Activated CD4-positive, alpha-beta T cell treated with anti-CD3 and anti-CD28 coated beads for 1 hour (primary cell): ENCODE measurements at places on chromosomes 3 and 15.
A peak's percentile ranks its signal among the peaks of the same experiment; 100 is the strongest.

DNA sequence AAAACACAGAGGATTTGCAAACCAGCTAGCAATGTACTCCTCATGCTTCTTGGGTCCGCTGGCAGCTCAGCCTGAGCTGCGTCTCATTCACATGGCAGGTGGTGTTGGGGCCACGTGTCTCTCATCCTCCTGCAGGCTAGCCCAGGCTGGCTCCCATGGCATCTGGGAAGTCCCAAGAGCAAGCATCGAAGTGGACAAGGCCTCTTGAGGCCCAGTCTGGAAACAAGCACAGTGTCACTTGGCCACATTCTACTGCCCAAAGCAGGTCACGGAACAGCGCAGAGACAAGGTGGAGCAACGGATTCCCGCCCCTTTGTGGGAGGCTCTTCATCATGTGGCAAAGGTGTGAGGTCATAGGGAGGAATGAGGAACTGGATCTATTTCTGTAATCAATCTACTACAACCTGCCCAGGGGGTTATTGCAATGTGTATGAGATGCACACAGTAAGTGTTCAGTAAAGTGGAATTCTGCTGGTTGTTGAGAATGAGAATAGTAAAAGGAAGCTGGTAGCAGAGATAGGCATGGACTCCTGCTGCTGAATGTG is 128.3 kb downstream of the TPRA1 start:
- DNase-seq: no peak

DNA sequence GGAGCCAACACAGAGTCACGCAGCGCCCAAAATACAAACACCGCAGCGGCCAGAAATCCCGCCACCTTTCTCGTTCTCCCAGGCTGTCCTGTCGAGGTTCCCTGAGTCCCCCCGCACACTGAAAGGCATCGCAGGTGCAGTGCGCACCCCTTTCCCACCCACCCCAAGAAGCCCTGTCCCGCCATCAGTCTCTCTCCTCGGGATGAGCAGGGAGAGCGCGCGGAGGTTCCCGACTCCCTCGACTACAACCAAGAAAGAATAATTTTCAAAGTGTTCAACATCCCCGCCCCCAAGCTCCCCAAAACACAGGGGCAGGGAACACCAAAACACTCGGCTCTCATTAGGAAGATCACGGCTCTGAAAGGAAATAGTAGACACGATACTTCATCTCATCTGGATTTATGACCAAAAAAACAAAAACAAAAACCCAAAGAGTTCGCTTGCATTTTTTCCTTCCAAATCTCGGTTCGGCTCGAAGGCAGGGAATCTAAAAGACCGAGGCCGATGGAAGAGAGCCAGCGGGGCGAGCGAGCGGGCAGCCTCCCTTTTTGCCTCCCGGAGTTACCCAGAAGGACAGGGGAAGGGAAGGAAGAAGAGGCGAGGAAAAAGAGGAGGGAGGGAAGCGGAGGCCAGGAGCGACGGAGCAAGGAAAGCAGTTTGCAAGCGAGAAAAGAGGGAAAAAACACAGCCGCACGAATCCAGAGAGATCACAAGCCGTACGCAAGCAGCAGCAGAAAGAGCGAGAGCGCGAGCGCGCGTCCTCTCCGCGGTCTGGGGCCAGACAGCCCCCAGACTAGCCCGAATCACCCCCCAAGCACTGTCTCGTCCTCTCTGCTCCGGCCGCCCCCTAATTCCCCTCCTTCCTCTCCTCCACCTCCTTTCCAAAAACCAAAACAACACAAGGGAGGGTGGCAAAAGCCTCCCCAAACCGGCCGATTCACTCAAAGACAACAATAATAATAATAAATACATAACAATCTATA is 808 bp downstream of the BCL6 start:
- DNase-seq: no peak

DNA sequence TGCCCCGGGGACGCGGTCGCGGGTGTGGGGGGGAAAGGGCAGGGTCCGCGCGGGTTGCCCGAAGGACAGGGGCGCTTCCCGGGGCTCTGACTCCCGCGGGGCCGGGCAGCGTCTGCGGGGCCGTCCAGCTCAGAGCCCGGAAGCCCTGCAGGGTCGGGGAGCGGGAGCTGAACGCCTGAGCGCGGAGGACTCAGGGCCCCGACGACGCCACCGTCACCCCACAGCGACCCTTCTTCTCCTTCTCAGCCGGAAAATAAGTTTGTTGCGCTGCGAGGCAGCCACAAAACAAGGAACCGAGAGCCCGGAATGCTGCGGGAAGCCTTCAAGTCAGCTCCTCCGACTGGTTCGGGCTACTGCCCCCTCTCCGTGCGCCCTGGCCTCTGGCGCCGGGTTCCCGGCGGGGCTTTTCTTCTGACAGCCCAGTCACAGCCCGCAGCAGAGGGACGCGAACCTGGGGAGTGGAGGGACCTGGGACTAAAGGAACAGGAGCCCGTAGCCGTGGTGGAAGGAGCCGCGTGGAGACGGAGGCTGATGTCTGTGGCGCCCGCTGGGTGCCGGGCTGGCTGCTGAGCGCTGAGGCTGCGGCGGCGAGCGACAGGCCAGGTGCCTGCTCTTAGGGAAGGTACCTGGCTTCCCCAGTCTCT is 484 bp downstream of the CNTN4 start:
- DNase-seq: no peak

DNA sequence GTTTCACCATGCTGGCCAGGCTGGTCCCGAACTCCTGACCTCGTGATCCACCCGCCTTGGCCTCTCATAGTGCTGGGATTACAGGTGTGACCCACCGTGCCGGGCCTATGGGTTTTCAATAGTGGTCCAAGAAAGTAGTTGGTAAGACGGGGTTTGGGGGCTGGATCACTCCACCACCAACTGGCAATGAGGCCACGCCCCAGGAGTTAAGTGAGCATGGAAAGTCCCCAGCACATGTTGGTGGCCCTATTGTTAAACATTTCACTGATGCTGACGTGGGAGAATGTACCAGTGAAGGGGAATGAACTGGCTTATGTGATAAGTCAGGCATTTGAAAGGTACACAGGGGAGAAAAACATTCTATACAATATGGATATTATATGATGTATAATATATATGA is 80.4 kb downstream of the CHRD start:
- DNase-seq: no peak

DNA sequence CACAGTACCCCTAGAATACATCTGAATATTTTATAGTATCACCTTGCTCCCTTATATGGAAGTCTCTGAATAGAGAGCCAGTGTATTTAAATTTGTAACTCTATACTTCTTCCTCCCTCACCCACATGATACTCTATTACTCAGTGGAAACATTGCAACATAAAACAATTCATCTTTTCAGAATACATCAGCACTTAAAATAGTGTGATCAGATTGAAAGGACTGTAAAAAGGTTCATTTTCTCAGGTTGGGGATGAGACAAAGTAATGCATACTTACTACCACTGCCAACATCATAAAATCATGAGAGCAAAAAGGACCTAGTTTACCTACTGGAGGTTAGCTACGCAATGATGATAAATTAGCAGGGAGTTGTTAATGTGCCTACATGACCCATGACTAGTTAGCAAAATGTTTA is 13.8 kb upstream of the THRB start:
- DNase-seq: no peak

DNA sequence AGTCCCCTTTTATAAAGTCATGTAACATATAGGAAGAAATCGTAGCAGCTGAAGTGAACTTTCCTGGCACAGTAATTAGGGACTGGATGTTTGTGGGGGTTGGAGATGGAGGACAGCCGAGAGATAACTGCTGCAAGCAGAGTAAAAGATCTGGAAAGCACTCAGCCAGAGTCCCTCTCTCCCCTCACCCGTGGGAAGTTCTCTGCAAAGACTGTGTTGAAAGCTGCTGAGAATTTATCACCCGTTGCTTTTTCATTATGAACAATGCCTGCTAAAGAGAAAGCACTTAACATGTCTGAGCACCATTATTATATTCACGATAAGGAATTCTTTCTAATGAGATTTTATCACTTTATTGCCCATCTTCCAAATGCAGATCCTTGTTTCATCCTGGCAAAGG is 248.8 kb downstream of the SHOX2 start:
- DNase-seq: no peak

DNA sequence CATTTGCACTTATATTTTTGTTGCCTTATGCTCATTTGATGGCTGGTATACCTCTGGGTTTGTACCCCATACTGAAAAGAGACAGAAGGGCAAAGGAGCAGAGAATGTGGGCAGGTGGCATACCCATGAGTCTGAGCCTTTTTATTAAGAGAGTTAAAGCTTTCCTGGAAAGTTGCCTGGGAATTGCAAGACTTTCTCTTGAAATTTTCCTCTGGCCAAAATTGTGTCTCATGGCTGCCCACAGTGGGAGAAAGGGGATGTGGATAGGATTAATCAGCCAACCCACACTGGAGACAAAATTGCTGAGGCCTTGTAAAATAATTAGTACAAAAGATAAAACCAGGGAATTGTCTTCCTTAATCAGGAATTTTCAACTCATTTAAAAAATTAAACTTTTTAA is 8.2 kb upstream of the NMD3 start:
- DNase-seq: no peak

GRCh38 chr15:51162865-51163762 is 68.4 kb upstream of the TNFAIP8L3 start:
- peak; percentile 13 for DNase-seq

- no peak for DNase-seq
Measured at GRCh38 chr3:7346364-7346763, 485.4 kb downstream of the GRM7 start.

DNA sequence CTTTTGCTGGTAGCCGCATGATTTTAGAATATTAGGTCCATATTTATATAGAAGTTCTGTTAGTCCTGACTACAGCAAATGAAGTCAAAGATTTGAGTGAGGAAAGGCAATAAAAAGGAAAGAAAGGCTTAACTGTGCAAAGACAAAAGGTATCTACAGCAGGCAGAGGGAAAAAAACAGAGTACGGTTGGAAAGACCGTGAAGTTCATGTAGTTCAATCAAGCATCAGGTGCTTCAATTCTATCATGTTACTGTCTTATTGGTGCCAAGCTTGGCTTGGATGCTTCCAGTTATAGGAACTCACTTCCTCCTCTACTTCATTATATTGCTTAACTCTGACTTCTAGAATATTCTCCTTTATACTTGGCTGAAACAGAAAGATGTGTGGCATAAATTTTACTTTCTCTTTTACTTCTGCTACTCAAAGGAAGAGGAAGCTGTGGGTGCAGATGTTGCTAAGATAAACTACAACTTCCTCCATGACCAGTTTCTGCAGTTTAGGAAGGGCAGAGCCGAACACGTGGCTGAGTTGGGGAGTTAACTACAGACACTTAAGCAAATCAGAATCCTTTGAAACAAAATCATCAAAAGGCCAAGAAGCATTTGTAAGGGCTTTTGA is 72.6 kb upstream of the ZBED2 start:
- DNase-seq: peak; percentile 49

GRCh38 chr3:4570840-4571621 is 77.9 kb downstream of the ITPR1 start:
- DNase-seq: no peak

DNA sequence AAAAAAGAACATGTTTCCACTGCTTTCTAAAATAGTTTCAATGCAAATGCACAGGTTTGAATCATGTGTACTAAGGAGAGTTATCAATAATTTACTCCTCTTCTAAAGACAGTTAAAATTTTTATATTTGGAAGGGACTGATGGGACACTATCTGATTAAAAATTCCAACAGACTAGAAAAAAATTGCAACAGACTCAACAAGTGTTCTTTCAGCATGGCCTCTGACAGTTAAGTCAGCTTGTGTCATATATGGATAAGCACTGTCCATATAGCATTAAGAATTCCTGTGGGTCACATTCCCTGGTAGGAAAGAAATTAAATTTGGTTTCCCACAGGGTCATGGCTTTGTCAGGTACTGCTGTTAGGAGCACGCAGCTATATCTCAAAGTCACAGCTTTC is 96.8 kb downstream of the OSBPL10 start:
- DNase-seq: no peak

DNA sequence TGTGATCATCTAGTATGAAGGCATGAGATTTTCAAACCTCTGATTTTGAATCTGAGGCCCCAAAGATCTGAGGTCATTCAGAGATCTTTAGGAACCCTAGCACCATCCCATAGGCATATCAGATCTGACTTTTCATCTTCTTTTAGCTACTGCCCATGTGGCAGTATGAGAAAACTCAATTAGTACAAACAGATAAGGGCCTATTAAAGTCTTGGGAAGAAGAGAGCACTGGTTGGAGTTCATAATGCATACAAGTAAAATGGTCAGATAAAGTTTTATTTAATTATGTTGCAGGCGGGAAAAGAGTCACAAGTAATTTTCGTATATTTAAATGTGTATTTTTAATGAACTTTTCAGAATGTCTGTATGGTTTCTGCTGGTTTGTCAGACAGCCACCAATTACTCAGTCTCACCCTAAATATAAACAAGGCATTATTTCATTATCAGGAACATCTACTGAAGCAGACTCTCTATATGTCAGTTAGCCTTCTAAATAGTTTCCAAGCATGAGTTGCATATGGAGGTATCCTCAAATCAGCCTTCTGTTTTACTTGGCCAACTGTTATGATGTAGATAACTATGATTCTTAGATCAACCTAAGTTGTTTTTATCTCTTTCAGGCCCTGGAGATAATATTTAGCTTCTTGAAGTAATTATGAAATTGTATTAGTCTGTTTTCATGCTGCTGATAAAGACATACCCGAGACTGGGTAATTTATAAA is 340.3 kb upstream of the TBC1D5 start:
- no peak for DNase-seq

- DNase-seq: no peak
Measured at GRCh38 chr3:119330858-119331257, 36.7 kb downstream of the ARHGAP31 start.

- DNase-seq: no peak
Measured at GRCh38 chr3:184725176-184725719, 13.4 kb upstream of the MAGEF1 start.
